A172 (cell line): ENCODE measurements at places on chromosomes 16 and 17.

DNA sequence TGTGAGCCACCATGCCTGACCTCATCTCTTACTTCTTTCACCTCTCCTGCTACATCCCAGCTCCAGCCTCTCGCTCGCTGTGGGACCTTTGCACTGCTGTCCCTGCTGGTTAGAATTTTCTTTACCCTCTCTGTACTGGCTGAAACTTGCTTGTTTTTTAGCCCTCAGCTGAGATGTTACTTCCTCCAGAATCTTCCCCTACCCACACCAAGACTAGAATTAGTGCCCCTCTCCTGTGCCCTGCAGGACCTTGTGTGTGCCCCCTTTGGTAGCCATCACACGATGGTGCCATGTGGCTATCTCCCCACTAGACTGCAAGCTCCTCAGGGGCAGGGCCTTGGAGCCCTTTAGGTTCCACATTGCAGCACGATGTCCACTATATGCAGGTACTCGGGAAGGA lies 84.1 kb downstream of the AIPL1 start:
- no peak for DNase-seq

- no peak for DNase-seq
Measured at GRCh38 chr17:32256701-32257019, 9.0 kb upstream of the RHBDL3 start.

GRCh38 chr17:79752175-79752574 lies 21.4 kb downstream of the ENPP7 start:
- DNase-seq: no peak

- DNase-seq: peak; percentile 65
Measured at GRCh38 chr16:10616756-10617640, 36.6 kb upstream of the EMP2 start.

GRCh38 chr16:51982715-51983680 lies 563.9 kb downstream of the TOX3 start:
- peak; percentile 82 for DNase-seq

- no peak for DNase-seq
Measured at GRCh38 chr17:69388822-69389442, 25.6 kb upstream of the MAP2K6 start.

DNA sequence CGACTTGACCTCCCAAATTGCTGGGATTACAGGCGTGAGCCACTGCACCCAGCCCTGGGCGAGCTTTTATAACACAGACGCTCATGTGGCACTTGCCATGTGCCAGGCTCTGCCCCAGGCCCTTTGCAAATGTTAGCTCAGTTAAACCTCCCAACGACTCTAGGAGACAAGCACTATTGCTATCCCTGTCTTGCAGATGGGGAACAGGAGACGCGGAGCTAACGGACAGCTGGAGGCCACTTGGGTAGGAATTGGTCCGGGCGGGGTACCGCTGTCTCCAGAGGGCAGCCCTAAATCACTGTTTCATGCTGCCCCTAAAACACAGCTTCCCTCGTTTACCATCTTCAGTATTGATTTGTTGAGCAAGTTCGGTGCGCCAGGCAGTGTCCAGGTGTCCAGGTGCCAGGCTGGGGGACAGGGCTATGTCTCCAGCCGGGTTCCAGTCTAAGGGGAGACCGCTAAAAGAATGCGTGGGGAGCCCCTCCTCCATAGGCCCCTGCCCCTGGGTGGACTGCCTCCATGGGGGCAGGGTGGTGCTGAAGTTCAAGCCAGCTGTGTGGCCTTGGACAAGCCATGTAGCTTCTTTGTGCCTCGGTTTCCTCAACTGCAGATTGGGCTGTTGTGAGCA lies 23.7 kb downstream of the TMEM235 start:
- no peak for DNase-seq

GRCh38 chr16:83924686-83925085 lies 25.8 kb downstream of the MLYCD start:
- DNase-seq: no peak

GRCh38 chr17:77822302-77823030 lies 136.0 kb upstream of the TNRC6C start:
- DNase-seq: peak; percentile 21

- no peak for DNase-seq
Measured at GRCh38 chr16:23944381-23944780, 108.6 kb downstream of the PRKCB start.

- DNase-seq: no peak
Measured at GRCh38 chr16:729768-730665, 3.1 kb downstream of the HAGHL start.

GRCh38 chr16:554640-555365 lies 5.4 kb upstream of the PRR35 start:
- DNase-seq: peak; percentile 86

GRCh38 chr16:85079785-85080570 lies 32.3 kb downstream of the CIBAR2 start:
- no peak for DNase-seq

DNA sequence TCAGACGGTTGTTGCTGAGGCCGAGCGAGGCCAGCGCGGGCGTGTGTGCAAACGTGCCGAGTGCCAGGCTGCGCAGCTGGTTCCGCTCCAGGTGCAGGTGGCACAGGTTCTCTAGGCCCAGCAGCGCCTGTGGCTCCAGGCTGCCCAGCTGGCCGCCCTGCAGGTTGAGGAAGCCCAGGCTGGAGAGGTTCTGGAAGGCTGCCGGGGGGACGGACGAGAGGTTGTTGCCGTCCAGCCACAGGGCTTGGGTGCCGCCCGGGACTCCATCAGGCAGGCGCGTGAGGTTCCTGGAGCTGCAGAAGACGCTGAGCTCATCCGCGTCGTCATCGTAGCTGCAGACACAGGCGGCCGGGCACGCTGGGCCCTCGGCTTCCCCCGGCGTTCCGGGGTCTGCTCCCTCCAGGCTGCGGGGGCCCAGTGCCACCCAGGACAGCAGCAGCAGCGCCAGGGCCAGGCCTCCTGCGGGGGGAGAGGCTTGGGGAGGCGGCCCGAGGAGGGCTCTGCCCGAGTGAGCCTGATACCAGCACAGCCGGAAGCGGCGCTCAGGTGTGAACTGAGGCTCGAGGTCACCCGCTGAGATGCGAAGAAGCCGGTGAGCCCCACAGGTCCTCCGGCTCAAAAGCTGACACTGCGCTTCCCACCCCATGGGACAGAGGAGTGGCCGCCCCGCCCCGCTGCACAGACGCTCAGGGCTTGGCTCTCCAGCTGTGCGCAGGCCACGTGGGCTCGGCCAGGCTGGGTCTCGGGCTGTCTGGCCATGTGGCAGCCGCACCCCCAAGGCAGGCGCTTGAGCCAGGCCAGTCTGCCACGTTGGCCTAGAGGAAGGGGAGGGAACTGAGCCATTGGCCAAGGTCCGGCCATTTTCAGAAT lies 1.3 kb downstream of the IGFALS start:
- DNase-seq: no peak
